Naive thymus-derived CD4-positive, alpha-beta T cell (primary cell): ENCODE measurements at places on chromosomes 4 and X. TPM values are rescaled to one million over a fixed set of nuclear protein-coding genes. Genes with fewer than 3 reads are reported as not detected.

DNA sequence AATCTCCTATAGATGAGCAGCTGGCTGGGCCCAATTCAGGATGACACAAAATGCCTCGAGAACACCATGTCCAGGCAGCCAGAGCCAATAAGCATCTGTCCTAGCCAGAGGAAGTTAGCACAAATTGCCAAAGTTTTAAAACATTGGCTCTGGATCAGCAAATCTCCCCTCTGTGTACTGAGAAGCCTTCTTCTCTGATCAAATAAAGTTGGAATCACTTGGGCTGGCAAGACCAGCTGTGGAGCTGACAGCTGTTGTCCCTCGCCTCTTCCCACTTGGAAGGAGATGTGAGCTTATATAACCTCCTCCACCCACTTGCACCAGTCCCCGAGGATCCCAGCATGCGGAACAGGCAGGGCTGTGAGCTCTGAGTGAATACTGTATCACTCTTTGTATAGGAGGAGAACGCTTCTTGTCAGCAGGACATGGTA is 183.9 kb downstream of the OPHN1 start:
- H3K27me3 ChIP-seq: no peaks in the 10 kb centered on the region
- no peak overlapping the region for H3K4me3 ChIP-seq
- H3K27ac ChIP-seq: no peak overlapping the region
- no peak for DNase-seq

DNA sequence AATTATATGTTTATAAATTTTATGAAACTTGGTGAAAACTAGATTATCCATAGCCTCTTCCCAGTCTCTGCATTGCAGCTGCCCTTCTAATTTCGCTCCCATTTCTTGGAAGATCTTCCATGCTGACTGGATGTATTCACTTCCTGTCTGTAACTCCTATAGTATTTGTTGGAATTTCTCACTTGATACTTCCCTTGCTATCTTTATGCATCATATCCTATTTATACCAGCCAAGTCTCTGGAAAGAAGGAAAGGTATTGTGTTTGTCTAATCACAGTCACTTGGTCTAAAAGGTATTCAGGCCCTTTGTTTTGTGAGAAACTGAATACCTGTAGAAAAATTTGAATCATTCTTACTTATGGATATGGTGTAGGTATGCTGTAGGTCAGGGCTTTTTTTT is 870.9 kb upstream of the FRG1 start:
- H3K27me3 ChIP-seq: no peaks in the 10 kb centered on the region

- H3K27me3 ChIP-seq: no peaks in the 10 kb centered on the region
- H3K4me1 ChIP-seq: no peaks in the 10 kb centered on the region
- no peak overlapping the region for H3K27ac ChIP-seq
- no peaks in the 10 kb centered on the region for H3K36me3 ChIP-seq
- H3K4me3 ChIP-seq: no peak overlapping the region
Observed at GRCh38 chr4:174038481-174038880, 245.0 kb downstream of the FBXO8 start.

GRCh38 chr4:100041646-100042045 is 91.6 kb upstream of the H2AZ1 start:
- H3K27me3 ChIP-seq: no peaks in the 10 kb centered on the region
- H3K4me1 ChIP-seq: no peaks in the 10 kb centered on the region
- H3K27ac ChIP-seq: no peak overlapping the region
- H3K36me3 ChIP-seq: no peaks in the 10 kb centered on the region
- no peak overlapping the region for H3K4me3 ChIP-seq

DNA sequence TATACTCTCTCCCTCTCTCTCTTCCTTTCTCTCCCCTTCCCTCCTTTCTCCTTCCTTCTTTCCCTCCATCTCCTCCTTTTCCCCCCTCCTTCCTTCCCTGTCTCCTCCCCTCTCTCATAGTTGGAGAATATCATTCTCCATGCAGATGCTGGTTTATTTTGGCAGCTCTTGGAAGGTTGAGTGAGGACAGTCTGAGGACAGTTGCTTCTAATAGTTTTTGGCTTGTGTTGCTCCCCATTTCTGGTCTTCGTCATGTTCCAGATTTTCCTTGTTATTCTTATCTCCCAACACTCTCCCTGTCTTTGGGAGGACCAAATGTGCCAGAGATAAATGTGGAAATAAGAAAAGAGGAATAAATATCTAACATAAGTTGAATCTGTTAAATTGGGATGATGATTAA is 263.0 kb downstream of the FRMPD4 start:
- no peak overlapping the region for H3K27ac ChIP-seq
- H3K4me3 ChIP-seq: no peak overlapping the region
- no peak for DNase-seq

DNA sequence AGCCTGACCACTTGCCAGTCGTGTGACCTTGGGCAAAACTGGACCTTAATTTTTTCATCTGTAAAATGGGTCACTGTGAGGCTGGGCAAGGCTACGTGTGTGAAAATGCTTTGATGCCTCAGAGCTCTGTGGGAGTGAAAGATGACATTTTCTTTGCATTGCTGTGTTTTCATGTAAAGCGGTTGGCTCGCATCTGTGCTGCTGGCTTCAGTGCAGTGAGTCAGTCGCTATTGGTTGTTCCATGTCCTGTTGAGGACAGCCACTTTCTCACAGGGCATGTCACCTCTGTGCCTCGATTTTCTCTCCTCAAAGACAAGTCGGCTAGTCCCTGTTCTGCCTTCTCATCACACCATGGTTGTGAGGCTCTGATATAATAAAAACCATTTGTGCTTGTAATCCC is 4.4 kb downstream of the MTMR1 start:
- H3K27me3 ChIP-seq: no peaks in the 10 kb centered on the region
- no peak for DNase-seq
- peaks cover 16% of the 10 kb centered on the region for H3K4me1 ChIP-seq
- no peak overlapping the region for H3K4me3 ChIP-seq

DNA sequence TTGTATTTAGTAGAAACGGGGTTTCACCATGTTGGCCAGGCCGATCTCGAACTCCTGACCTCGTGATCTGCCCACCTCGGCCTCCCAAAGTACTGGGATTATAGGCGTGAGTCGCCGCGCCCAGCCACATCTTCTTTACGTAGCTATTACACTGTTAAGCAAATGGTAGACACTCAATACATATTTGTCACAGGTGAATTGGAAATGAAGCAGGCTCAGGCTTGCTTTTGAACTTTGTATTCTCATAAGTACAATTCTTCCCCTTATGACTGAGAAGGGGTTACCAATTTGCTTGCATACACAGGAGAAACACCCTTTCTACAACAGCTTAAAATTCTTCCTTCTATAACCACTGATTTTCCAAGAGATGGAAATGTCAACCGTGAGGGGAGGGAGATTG is 787 bp upstream of the SRPX2 start:
- no peaks in the 10 kb centered on the region for H3K4me1 ChIP-seq
- DNase-seq: no peak
- no peak overlapping the region for H3K4me3 ChIP-seq
- H3K27ac ChIP-seq: no peak overlapping the region
- no peaks in the 10 kb centered on the region for H3K36me3 ChIP-seq

DNA sequence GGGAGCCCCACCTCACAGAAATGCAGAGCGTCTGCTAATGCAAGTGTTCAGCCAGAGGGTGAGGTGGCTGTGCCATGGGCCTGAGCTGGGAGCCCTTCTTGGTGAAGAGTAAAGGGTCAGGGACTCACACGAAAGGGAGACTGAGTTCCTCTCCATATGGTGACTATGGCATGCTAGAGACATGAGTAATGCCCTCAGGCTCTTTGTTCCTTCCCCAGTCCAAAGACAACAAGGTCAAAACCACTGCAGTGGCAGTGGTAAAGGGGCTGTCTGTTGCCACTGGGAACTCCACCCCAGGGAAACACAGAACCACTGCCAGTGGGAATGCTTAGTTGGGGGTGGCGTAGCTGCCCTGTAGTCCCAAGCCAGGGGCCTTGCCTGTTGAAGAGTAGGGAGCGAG is 22.4 kb downstream of the RAB40AL start:
- no peaks in the 10 kb centered on the region for H3K27me3 ChIP-seq
- H3K4me3 ChIP-seq: no peak overlapping the region
- DNase-seq: no peak
- no peaks in the 10 kb centered on the region for H3K4me1 ChIP-seq

- no peaks in the 10 kb centered on the region for H3K36me3 ChIP-seq
- no peak for DNase-seq
- no peaks in the 10 kb centered on the region for H3K4me1 ChIP-seq
- no peaks in the 10 kb centered on the region for H3K27me3 ChIP-seq
Observed at GRCh38 chrX:1610736-1611135, 4.1 kb upstream of the ASMT start.

DNA sequence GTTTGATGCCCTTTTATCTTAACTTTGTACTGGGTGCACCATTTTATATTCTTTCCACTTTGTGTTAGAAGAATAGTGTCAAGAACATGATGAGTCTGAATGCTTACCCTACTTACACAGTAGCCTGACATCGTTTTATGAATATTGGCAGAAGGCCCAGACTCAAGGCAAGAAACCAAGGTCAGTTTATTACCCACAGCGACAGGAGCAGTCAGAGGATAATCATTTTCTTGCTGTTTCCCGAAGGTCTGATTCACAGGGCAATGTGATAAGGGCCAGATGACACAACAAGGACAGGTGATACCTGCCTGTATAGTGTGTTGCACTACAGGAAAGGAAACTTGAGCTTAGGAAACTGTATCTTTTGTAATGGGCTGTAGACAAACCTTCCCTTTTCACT is 417.4 kb downstream of the SPOCK3 start:
- H3K27ac ChIP-seq: no peak overlapping the region
- H3K4me1 ChIP-seq: no peaks in the 10 kb centered on the region
- no peaks in the 10 kb centered on the region for H3K27me3 ChIP-seq
- no peaks in the 10 kb centered on the region for H3K36me3 ChIP-seq

GRCh38 chr4:55948726-55949481 is at the start of gene CEP135:
Gene CEP135 (plus strand): TSS chr4:55948945. CDS start chr4:55952131, 3,186 bp downstream.
- peaks cover 4% of the 10 kb centered on the region for H3K36me3 ChIP-seq
- H3K27me3 ChIP-seq: no peaks in the 10 kb centered on the region
- H3K4me1 ChIP-seq: peaks cover 15% of the 10 kb centered on the region
- H3K27ac ChIP-seq: peak within 1 kb of the TSS; percentile 71

DNA sequence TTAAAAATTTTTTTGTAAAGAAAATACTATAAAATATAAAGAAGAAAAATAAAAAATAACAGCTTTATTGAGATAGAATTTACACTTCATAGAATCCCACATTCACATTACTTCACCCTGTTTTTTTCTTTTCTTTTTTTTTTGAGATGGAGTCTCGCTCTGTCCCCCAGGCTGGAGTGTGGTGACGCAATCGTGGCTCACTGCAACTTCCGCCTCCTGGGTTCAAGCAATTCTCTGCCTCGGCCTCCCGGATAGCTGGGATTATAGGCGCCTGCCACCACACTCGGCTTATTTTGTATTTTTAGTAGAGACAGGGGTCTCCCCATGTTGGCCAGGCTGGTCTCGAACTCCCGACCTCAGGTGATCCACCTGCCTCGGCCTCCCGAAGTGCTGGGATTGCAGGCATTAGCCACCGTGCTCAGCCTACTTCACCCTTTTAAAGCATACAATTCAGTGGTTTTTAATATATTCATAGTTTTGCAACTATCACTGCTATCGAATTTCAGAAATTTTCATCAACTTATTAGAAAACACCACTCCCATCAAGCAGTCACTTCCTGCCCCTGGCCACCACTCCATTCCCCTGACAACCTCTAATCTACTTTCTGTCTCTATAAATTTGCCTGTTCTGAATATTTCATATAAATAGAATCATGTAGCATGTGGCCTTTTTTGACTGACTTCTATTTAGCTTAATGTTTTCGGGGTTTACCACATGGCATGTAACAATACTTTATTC is 48.7 kb downstream of the TMEM131L start:
- H3K4me1 ChIP-seq: peaks cover 18% of the 10 kb centered on the region
- H3K36me3 ChIP-seq: peaks cover 9% of the 10 kb centered on the region
- no peak for DNase-seq
- no peak overlapping the region for H3K4me3 ChIP-seq
- H3K27me3 ChIP-seq: no peaks in the 10 kb centered on the region

GRCh38 chrX:123835661-123836371 is 24.0 kb upstream of the XIAP start:
- no peaks in the 10 kb centered on the region for H3K36me3 ChIP-seq
- H3K4me1 ChIP-seq: no peaks in the 10 kb centered on the region
- no peaks in the 10 kb centered on the region for H3K27me3 ChIP-seq
- H3K4me3 ChIP-seq: no peak overlapping the region

- H3K27me3 ChIP-seq: no peaks in the 10 kb centered on the region
- no peaks in the 10 kb centered on the region for H3K4me1 ChIP-seq
- no peak overlapping the region for H3K4me3 ChIP-seq
- DNase-seq: no peak
- no peaks in the 10 kb centered on the region for H3K36me3 ChIP-seq
- no peak overlapping the region for H3K27ac ChIP-seq
Observed at GRCh38 chr4:177239477-177239876, 70.2 kb upstream of the NEIL3 start.

The CCDC120 gene
- 11.3 TPM for total RNA-seq
